ENCODE measurements at places on chromosomes 13 and 19.

DNA sequence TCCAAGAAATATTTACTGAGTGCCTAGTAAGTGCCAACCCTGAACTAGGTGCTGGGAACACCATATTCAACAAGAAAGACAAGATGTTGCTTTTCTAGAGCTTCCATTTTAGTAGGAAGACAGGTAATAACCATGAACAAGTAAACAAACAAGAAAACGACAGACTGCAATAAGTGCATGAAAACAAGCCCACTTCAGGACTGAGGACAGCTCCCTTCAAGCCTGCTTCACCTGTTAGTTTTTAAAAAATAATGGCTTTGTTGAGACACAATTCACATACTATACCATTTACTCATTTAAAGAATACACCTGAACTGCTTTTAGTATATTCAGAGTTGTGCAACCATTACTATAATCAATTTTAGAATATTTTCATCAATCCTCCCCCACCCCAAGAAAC lies 30.4 kb downstream of the CYP4F22 start:
- no peak for DNase-seq

GRCh38 chr13:97953376-97953970 lies at the start of gene IPO5:
Gene IPO5 (plus strand): TSS chr13:97953675. CDS start chr13:97976697, 23,022 bp downstream.
- no peak for DNase-seq

DNA sequence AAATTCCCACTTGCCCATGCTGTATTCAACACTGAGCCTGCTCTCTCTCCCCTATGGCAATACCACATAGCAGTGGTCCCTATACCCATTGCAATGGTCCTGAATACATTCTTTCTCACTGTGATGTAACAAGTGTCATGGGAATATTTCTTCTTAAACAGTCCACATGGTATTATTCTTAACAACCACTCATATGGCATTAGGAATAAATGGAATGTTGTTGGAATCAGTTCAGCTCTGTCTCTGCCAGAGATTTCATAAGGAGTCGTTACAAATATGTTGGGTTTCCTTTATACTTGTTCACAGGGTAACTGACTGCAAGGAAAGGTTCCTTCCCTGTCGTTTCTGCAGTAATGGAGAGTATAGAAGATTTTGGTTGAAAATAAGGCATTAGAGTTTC lies 128.3 kb upstream of the SPATA13 start:
- no peak for DNase-seq

DNA sequence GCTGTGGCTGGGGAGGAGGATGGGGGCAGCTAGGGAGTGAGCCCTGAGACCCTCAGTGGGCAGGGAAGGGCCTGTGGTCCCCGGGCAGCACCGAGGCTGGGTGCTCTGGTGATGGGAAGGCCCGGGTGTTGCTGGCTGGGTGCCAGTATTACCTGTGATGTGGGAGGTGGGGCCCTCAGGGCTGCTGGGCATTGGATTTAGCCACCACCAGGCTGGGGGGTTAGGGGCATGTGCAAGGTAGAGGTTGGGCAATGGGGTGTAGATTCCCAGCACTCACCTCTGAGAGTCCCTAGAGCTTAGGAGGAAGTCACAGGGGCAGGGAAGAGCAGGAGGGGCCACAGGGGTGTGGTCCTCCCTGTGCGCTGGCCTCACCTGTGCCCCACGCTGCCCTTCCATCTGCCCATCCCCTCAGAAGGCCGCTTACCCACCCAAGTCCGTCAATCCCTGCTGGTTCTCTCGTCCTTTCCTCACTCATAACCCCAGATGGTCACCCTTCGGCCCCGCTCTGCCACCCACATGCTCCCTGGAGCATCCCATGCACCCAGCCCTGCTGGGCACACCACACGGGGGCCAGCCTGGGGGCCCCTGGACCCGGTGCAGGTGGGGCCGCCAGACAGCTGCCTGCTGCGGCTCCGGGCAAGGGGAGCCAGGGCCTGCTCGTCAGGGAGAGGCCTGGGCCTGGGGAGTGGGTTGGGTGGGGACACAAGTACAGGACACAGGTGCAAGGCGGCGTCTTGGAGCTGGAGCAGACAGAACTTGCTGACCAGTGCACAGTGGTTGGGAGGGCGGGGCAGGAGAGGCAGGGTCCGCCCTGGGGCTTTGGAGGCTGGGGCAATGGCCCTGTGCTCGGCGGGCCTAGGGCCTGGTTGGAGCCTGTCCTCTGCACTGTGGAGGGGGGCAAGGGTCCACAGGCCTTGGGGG lies 12.5 kb downstream of the EPN1 start:
- DNase-seq = no peak

DNA sequence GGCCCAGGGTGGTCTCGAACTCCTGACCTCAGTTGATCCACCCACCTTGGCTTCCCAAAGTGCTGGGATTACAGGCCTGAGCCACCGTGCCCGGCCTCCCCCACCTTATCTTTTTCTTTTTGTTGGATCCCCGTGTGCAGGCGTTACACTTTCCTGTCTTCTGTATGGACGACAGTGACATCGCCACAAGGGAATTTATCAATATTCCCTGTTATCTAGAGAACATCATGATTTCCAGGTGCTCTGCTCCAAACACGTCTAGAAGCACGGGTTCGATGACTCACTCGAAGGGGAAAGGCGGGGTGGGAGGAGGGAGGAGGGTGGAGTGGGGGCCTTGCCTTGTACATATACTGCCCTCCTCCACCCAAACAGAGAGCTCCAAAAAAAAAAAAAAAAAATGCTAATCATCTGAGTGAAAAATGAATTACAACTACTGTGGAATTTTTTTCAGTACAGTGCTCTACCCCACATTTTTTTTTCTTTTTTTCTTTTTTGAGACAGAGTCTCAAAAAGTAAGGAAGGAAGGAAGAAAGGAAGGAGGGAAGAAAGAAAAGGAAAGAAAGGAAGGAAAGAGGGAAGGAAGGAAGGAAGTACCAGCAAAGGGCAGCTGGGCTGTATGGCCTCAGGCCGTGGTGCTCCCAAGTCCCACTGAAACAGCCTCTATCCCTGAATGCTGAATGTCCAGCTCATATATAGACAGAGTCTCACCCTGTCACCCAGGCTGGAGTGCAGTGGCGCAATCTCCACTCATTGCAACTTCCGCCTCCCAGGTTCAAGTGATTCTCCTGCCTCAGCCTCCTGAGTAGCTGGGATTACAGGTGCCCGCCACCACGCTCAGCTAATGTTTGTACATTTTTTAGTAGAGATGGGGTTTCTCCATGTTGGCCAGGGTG lies 36.8 kb downstream of the INSR start:
- no peak for DNase-seq

DNA sequence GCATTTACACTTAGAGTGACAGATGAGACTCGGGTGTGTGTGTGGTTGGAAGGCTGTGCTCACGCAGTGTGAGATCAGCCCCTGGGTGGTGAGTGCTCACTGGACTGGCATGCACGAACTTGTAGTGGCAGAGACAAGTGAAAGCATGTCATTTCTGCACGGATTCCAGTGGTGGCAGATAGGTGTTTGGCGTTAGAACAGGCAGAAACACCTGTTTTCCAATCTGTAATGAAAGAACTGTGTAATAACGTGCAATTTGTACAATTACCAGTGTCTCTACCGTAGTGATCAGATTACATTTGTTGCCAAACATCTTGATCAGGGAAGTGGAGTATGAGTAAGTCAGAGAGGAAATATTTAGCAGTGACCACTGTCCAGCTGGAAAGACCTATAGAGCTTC lies 8.2 kb downstream of the LAMP1 start:
- DNase-seq = no peak

GRCh38 chr19:1650650-1651567 lies 1.5 kb downstream of the TCF3 start:
- peak; percentile 48 for DNase-seq

- DNase-seq = no peak
These were observed 1175.8 kb upstream of the MIR17HG start for GRCh38 chr13:90171649-90172048.

DNA sequence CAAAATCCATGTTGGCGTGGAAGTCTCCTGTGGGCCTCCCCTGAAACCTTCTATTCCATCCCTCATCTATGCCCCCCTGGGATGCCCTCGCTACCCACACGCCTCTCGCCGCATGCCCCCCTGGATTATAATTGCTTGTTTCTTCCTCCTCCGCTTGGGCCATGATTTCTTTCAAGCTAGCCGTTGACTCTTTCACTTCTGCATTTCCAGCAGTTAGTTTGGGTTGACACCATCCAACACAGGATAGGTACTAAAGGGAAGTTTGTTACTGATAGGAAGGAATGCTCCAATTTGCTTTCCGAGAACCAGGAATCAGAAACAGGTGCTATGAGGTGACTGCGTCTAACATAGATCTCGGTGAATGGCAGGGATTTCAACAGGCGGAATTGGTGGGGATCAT lies 7.7 kb upstream of the SLC25A15 start:
- no peak for DNase-seq
